Bronchial epithelial cell (primary cell): ENCODE measurements at places on chromosomes 1 and 21. TPM values are rescaled to one million over a fixed set of nuclear protein-coding genes. Genes with fewer than 3 reads are reported as not detected.

RAB42 gene
- total RNA-seq, result not detected in 2 replicates

PIK3C2B gene
- total RNA-seq, result 2.1 and 8.4 TPM in 2 replicates

GJA8 gene
- not detected in 2 replicates for total RNA-seq

CYP4A11 gene
- not detected in 2 replicates for total RNA-seq

UBL4B gene
- not detected in 2 replicates for total RNA-seq

DNA sequence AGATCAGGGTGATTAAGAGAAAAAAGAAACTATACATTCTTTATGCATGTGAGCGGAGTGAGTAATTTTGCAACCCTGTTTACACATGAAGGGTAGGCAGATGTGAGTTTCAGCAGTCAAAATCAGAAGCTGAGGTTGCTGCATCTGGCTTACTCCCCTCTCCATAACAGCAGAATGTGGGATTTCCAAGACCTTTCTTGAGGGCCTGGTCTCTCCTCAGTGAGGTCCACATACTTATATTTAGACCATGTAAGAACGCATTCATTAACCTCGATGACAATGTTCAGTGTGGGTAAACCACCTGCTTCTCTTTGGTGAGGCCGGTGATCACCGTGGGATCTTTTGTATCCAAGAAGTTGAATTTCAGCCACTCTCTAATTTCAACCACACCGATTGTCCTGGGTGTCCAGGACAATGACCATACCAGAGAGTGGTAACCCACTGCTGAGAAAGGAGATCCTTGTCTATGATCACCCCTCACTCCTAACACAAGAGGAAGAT is 18.7 kb upstream of the RAP1A start:
- DNase-seq, result peak; percentile 46

DNA sequence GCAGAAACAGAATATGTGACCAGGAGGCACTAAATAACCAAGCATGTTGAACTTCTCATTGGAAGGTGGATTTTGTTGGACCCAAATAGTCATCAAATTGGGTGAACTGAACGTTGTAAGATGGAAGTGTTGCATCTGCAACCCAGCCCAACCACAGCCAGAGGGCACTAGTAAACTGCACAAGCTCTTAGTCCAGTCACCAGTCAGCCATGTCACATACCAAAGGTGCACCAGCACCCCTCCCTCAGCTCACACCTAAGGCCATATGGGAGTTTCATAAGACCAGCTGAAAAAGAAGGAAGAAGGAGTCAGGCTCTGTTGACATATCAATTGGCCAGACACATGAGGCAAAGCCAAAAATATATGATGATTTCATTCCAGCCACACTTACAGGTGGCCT is 481.7 kb upstream of the NR5A2 start:
- peak; percentile 78 for DNase-seq

DNA sequence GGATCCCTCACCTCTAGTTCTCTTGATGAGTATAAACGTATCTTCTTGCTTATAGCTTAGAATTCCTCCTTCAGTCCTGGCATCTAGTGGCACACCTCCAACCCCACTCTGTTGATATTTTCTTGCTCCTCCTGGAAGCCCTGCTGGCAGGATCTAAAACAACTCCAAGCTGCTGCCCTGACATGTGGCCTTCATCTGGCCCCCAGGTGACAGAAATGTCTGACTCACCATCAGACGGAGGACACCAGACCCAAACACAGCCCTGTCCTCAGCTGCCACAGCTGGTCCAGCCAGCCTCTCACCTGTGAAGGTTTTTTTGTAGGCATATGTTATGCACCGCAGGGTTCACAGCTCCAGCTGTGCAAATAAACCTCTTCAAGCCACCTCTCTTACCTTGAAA is 53.4 kb downstream of the KRTAP19-8 start:
- DNase-seq, result no peak

GRCh38 chr1:31657020-31657804 is 12.5 kb upstream of the PEF1 start:
- DNase-seq, result no peak

DNA sequence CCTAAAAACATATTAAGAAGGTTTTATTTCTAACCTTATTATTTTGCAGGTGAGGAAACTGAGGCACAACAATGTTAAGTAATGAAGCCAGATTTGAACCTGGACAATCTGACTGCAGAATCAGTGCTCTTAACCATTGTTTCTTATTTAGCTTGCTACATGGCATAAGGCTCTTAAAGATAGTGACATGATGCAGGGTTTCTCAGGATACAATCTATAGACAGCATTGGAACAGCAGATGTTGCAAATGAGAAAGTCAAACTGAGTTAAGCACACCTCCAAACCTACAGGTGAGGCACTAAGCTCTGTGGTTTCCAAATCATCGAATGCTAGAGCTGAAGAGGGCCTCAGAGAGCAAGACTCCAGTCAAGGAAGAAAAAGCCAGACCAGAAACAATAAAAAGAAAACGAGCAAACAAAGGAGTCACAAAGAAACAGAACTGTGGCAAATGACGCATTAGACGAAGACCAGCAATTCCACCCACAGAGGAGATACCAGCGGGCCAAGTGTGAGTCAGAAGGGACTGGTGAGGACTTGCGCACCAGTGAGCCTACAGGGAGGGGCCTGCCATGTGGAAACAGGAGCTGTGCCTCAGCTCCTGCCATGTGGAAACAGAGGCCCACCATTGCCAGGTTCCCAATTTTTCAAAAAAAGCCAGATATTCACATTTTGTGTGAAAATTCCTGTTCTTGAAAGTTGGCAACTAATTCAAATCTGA is 14.4 kb downstream of the CD58 start:
- peak; percentile 99 for DNase-seq

- DNase-seq, result peak; percentile 97
Measured at GRCh38 chr1:46401964-46402626, 8.0 kb downstream of the FAAH start.

DNA sequence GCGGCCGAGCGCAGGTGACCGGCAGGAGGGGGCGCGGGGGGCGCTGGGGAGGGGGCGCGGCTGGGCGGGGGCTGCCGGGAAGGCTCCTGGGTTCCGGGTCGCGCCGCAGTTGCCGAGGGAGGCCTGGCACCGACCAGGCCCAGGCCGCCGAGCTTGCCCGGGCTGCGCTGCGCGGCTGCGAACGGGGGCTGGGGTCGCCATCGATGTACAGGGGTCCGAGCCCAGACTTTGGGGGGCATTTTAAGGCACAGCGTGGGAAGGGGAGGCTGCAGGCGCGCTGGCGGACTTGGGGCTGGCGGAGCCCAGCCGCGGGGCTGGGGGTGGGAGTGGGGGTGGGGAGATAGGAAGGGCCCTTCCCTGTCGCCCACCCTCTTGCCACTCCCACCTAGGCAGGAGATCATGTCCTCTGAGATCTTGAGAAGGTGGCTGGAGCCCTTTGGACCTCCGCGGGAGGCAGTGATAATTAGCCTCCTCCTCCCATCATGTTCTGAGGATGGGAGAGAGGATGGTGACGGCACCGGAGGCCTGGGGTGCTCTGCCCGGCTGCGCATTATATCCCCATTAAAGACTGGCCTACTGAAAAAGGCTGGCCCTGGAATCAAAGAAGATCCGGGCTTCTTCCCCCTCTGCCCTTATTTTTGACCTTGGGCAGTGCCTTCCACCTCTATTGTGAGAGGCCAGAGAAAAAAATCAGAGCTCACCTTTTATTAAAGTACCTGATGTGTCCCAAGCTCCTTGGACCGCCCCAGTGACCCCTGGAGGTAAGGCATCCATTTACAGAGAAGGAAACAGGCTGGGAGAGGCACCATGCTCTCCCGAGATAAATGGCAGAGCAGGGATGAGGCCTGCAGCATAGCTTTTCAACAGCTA is 497 bp downstream of the FBXO44 start:
- DNase-seq, result no peak

DNA sequence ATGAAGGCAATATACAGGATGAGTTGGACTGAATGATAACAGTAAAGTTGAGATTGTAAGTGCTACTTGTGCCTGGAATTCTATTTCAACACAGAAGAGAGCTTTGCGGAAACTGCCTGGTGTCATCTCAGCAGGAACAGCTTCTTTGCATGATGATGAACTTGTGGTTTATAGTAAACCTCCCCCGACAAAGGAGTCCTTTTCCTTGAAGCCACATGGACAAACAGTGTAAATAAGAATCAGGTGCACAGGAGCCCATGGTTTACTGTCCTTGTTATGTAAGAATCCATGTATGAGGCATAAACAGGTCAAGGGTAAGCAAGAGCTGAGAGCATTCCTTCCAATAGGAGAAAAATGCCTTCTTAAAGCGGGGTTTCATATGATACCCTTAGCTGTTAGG is 66.2 kb downstream of the PCNX2 start:
- DNase-seq, result no peak

DNA sequence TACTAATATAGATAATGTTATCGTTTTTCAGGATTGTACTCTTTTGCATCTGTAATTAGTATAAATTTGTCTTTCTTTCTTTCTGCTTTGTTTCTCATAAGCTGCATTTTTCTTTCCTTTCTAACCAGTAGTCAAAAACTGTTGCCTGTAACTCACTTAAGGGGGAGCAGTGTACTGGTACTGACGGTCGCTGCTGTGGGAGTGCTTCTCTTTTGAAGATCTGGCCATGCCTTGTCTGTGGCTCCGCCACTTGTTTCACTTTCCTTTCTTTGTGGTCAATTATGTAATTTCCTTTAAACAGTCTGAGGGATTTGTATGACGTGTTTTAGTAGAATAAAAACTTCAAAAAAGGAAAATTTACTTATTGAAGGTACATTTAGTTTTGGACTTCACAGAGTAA is 37.0 kb downstream of the MIA3 start:
- DNase-seq, result no peak

DNA sequence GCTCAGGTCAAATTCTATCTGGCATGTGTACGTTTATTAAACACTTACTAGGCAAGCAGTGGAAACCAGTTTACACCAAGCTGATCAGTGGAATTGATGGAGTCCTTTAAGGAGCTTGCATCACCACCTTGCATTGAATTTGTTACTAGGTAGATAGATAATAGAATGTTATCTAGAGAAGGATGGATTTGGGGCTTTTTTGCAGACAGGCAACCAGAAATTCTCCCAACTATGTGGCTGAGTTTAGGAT is 44.9 kb downstream of the HHAT start:
- DNase-seq, result no peak

GRCh38 chr21:39874206-39874605 is 7.0 kb downstream of the PCP4 start:
- DNase-seq, result no peak

- DNase-seq, result no peak
Measured at GRCh38 chr1:100265562-100265930, 470 bp upstream of the RTCA start.

GRCh38 chr1:86416343-86416742 is 7.6 kb upstream of the CLCA2 start:
- DNase-seq, result peak; percentile 81

- DNase-seq, result no peak
Measured at GRCh38 chr1:218479436-218480115, 134.4 kb downstream of the TGFB2 start.

GRCh38 chr1:101216623-101217022 is 20.2 kb upstream of the S1PR1 start:
- DNase-seq, result peak; percentile 78

DNA sequence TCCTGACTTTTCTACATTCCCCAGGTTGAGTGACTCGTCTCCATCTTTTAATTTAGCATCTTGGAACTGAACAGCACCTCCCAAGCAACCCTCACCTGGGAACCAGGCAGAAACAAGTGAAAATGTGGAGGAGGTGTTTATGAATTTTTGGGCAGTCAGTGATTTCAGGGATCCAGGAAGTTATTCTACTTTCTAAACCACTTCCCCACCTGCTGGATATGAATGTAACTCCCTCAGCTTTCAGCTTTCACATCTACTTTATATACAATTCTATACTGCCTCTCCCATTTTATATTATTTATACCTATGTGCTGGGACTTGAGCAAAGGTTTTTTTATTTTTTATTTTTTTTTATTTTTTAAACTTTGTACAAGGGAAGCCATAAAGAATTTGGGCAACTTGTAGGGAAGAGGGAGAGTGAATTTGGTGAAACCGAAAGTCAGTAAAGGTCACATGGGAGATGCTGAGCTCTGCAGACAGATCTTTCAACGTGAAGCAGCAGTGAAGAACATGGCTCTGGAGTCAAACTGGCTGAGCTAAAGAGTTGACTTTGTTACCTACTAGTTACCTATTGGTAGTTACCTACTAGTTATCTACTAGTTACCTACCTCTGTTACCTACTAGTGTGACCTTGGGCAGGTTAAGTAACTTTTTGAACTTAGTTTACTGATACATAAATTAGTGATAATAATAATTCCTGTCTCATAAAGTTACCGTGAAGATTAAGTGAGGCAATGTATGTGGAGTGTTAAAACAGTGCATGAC is 45.5 kb downstream of the DDR2 start:
- no peak for DNase-seq

GRCh38 chr1:181391301-181391900 is 91.9 kb upstream of the CACNA1E start:
- no peak for DNase-seq

GRCh38 chr1:24600551-24600950 is 42.6 kb upstream of the SRRM1 start:
- no peak for DNase-seq

- peak; percentile 90 for DNase-seq
Measured at GRCh38 chr1:152786077-152786476, at the start of gene LCE1E. Gene LCE1E, plus strand, starts transcription at chr1:152786257. Its CDS starts 1,043 bp downstream, at chr1:152787300.

GRCh38 chr1:162500805-162501204 is 3.2 kb downstream of the UHMK1 start:
- DNase-seq, result no peak

DNA sequence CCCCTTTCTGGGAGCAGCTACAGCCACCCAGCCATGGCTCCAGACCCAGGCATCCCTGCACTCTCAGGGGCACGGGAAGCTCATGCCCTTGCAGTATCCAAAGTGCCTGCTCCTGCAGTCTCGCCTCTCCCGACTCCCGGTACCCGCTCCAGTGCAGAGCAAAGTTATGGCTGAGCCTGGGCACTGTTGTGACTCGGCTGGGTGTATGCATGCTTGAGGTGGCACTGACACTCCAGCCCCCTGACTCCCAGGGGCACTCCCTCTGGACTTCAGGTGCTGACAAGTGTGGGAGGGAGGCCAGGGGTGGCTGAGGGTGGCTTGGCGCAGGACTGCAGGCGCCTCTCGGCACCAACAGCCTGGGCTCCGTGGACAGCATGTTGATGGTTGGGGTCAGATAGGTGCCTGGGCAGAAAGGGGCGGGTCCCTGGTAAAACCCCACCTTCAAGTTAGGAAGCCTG is 580.1 kb upstream of the ADGRL2 start:
- DNase-seq, result no peak

GRCh38 chr1:30332116-30333094 is 391.0 kb downstream of the MATN1 start:
- DNase-seq, result no peak
